ENCODE measurements at places on chromosomes 1 and 21.

GRCh38 chr1:3695326-3696217, 43.3 kb downstream of the TP73 start:
- DNase-seq: no peak

DNA sequence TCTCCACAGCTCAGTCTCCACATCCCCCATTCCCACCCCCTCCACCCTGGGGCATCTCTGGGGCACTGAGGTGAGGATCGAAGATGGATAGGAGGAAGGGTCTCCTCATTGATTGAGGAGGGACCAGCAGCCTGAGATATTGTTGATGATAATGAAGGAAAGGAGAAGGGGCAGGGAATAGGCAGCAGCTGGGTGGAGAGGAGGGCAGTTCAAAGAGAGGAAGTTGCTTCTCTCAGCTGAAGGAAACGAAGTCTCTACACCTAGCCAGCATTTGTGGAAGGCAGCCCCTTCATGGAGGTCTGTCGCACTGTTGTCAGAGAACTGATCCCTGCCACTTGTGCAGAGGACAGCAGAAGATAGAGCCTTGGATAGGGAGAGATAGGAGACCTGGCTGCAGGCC, 5.7 kb downstream of the KNCN start:
- no peak for DNase-seq

DNA sequence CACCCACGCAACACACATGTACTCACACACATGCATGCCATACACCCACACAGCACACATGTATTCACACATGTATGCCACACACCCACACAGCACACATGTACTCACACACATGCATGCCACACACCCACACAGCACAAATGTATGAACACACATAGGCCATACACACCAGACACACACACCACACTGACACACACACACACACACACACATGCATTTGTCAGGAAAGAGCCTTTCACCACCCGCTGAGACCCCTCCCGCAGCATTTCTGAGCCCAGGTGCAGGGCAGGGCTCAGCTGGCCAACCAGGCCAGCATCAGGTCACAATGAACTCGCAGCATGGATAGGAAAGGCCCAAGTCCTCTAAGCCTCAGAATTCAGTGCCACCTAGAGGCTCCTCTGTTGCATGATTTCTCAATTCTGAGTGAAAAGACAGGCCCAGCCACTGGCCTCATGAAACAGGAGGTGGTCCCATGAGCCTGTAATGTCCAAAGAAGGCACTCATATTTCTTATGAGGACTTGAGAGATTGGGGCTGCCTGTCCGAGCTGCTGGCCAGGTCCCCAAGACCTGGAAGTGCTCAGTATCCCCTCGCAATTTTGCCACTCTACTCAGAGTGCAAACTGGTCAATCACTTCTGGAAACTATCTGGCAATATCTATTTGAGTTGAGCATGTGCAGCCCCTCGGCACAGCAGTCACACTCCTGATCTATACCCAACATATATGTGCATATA, 57.3 kb downstream of the PSMG1 start:
- no peak for DNase-seq

- DNase-seq: no peak
These were observed 54.8 kb downstream of the SAMSN1 start for GRCh38 chr21:14491269-14491681.

- DNase-seq: no peak
These were observed 15.4 kb upstream of the TENT5C start for GRCh38 chr1:117590273-117590925.

DNA sequence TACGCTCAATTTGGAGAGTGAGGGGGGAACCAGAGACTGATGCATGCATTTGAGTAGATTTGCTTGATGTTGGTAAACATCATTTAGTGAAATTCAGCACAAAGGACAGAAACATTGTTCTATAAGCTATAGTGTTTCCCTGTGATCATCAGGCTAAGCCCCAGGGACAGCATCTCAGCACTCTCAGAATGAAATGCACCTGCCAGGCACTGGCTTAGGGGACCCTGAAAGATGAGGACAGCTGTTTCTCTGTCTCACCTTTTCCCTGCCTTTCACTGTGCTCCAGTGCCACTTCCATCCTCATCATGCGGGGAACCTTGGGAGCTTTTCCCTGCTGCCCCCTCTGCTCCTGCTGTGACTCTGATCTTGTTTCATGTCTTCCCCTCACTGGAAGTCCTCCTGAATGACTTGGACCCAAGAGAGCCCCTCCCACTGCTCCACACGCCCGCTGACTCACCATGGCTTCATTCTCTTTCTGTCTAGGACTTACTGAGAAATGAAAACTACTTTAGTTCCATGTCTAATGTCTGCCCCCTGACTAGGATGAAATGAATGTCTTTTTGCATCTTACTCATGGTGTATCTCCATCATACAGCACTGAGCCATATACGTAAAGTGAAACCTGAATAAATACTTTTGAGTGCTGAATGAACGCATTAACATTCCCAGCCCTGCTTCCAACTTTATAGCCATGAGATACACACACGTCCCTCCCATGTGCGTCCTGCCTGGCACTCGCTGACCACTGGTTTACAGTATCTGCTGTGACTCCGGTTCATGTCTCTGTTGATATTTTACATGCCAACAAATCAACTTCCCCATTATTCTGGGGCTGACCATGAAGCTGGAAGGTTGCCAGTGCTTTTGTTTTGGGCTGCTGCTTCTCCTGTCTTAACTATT, 182.0 kb downstream of the PCP4 start:
- no peak for DNase-seq

DNA sequence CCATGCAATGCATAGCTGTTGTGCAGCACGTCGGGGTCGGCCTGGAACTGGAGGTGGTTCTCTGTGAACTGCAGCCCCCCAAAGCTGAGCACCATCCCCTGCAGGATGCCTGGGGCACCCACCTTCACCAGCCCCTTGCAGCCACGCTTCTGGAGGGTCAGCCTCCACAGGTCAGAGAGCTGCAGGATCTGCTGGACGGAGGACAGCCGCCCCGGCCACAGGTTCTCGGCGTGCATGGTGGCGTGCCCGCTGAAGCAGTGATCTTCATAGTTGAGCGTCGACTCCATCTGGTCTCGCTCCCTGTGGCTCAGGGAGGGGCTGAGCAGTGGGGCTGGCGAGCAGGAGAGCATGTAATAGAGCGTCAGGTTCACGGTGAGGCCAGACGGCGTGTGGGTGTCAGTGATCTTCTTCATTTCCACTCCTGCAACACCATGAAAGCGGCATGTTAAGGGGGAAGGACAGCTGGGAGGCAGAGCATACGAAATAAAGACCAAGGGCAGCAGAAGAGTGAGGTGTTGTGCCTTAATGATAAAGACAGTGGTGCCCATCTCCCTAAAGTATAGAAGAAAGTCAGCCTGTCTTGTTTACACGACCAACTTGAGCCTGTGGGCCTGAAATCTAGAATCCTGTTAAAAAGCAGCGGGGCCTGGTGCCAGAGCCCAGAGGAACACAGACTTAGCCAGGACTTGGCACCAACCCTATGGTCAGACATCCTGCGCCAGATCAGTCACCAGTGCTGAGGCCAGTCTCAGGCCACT, 3.0 kb downstream of the KIAA2013 start:
- DNase-seq: no peak

DNA sequence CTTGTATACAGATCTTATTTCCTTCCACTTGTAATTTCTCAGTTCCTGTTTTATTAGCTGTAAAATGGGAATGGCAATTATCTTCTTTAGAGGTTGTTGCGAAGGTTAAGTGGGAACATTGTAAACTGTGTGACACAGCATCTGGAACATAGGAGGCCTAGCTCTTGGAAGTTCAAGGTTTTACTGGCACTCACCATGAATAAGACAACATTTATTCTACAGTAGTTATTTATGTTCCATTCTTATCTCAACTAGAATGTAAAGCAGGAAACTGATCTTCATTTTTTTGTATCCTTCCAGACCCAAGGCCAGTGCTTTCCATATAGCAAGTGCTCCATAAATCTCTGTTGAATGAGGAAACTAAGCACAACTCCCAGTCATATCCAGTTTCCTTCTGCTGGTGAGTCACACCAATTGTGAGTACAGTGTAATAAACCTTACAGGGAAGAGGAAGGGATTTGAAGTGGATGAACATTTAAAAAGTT, 1.4 kb downstream of the BCL10 start:
- no peak for DNase-seq

- DNase-seq: peak; percentile 49
These were observed 165.0 kb upstream of the IRF2BP2 start for GRCh38 chr1:234774971-234775370.

Measured in type B pancreatic cell (in vitro differentiated cells).